ENCODE measurements at places on chromosomes 3 and 15.

DNA sequence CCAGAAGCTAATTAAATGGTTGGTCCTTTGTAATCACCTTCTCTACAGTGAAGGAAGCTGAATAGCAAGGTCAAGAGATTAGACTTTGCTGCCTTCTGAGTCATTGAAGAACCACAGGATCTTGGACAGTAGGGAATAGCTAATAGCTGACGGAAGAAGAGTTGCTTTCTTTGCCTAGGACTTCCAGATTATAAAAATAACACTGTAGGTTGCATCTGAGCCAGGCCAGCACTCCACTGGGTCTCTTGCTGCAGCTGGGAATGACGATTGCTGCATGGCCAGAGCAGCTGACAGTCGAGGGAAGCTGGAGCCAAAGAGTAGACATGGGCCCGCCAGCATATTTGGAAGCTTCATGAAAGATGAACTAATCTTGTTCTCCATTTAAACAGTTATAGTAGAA is 81.5 kb upstream of the KCNMB2 start:
- no peak for DNase-seq

- DNase-seq = no peak
Observed at GRCh38 chr3:14766428-14767244, 52.1 kb upstream of the FGD5 start.

DNA sequence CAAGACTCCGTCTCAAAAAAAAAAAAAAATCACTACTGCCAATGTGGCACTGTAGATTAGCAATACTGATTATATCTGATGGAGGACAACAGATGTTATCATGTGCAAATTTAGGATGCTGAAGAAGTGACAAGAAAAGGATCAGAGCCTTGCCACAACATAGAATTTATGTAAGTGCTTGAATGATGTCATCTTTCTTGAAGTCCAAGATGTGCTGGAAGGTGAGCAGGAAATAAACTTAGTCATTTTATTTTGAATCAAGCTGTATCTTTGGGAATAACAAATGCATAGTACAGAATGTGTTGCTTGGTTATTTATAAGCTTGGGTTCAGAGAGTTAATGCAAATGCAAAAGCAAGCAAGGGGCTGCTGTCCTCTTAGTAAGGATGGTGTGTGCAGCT is 47.1 kb downstream of the IL12A start:
- no peak for DNase-seq

DNA sequence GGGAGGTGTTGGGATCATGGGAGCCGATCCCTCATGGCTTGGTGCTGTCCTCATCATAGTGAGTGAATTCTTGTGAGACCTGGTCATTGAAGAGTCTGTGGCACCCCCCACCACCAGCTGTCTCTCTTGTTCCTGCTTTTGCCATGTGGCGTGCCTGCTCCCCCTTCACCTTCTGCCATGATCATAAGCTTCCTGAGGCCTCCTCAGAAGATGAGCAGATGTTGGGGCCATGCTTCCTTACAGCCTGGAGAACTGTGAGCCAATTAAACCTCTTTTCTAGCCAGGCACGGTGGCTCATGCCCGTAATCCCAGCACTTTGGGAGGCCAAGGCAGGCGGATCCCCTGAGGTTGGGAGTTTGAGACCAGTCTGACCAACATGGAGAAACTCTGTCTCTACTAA is 37.0 kb upstream of the CGNL1 start:
- DNase-seq = no peak

DNA sequence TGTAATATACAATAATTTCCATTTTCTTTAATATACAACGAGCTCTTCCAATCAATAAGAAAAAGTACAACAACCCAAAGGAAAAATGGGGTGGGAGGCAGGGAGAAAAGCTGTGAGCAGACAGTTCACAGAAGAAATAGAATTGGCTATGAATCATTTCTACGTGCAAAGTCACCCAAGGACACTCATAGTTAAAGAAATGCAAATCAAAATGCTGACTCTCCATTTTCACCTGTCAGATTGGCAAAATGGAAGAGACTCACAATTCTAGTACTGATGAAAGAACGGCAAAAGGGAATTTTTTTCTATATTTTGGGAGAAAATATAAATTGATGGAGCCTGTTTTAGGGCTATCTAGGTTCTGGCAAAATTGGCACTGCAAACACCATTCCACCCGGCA is 116.3 kb upstream of the MEF2A start:
- no peak for DNase-seq

DNA sequence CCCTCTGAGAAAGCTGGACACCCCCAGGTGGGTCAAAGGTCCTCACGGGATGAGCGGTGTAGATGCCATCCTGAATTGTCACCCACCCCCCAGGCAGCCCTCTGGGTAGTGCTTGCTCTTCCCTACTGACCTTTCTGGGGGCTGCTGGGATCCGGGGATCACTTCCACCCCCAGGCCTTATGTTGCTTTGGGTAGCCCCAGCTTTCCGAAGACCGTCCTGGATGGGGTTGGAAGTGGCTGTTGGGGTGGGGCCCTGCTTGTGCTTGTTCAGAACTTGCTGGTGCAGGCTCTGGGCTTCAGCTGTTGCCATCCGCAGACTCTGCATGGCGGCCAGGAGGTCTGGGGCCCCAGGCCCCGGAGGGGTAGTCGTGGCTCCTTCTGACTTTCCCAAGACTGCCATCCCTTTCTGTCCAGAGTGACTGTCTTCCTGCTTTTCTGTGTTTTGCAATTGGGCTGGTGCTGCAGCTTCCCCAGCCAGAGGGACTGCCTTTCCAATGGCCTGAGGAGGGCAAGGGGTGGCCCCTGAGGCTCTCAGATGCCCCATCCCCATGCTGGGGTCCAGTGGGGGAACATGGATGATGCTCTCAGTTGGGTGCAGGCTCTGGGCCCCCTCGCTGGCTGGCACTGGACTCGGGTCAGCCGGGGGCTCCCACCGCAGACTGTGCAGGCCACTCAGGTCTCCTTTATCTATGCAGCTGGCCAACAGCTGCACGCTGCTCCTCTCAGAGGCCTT is 6.3 kb downstream of the XIRP1 start:
- no peak for DNase-seq

GRCh38 chr3:80993241-80993945 is 768.1 kb downstream of the GBE1 start:
- no peak for DNase-seq

Data from NCI-H1105 treated with DMSO at 0.1 percent for 48 hours (cell line).